ENCODE measurements at places on chromosomes 3 and 15. TPM values are rescaled to one million over a fixed set of nuclear protein-coding genes. Genes with fewer than 3 reads are reported as not detected.

The KIF15 gene
- polyA plus RNA-seq = 0.33 TPM

The AADAC gene
- not detected for polyA plus RNA-seq

The ZPLD1 gene
- polyA plus RNA-seq = not detected

The CAMKV gene
- not detected for polyA plus RNA-seq

The ADAMTS17 gene
- polyA plus RNA-seq = not detected

The PRSS50 gene
- not detected for polyA plus RNA-seq

The RTP3 gene
- polyA plus RNA-seq = not detected
